ENCODE measurements at places on chromosomes 2 and 18.

GRCh38 chr2:187580462-187581124 lies 26.4 kb upstream of the TFPI start:
- DNase-seq: peak; percentile 53

DNA sequence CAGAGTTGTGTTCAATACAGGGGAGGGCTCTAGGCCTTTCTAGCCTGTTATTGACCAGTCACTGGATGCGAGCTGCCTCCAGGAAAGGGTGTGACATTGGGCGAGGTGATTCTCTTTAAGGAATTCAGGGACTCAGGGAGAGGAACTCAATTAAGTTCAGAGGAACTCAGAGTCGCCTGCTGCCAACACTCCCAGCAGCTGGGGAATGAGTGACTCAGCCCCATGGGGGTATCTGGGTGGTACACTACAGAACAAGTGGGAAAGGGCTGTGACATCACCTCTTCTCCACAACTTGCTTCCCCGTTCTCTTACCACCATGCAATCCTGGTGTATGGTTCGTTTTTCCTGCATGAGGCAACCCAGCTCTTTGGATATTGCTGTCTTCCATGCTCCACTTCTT lies 50.4 kb upstream of the CYRIA start:
- DNase-seq: no peak

DNA sequence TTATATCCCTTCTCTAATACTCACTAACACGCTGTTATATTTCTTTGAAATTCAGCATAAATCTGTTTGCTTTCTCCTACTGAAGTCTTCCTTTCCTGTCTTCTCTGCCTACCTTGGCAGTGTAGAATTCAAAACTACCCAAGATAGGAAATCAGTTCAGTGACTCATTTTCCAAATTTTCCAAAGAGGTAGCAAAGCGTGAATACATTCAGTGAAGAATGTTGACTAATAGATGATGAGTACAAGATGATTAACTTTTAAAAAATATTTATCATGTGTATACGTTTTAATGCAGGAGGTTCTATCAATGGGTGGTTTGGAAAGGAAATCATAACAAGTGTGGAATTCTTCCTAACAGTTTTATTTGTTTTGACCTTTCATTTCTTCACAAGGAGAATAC lies 201.9 kb upstream of the SLC8A1 start:
- DNase-seq: no peak

DNA sequence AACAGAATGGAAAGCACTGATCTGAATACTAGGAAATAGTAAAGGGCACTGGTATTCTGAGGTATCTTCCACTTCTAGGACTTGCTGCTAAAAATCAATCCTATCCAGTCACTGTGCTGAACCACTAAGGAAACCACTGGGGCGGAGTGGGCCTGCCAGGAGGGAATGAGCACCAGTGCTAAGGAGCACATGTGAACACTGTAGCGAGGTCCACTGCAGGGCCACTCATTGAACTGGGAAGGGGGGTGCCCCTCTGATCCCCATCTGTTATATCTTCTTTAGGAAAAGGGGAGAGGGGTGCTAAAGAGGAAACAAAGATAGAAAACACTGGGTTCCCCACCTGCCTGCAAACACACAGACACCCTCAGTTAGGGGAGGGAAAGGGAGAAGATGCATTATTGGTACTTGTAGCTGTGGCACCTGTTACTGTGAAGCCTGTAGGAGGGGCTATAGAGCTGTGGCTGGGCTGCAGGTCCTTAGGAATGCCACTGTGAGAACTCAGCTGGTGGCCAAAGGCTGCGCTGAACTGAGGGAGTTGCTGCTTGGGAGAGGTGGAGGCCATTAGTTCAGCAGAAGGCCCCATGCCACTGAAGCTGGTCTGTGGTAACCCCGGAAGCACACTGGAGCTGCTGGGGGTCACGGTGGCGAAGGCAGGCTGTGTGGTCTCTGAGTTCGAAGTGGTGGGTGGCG lies 81.8 kb downstream of the INO80D start:
- DNase-seq: no peak

DNA sequence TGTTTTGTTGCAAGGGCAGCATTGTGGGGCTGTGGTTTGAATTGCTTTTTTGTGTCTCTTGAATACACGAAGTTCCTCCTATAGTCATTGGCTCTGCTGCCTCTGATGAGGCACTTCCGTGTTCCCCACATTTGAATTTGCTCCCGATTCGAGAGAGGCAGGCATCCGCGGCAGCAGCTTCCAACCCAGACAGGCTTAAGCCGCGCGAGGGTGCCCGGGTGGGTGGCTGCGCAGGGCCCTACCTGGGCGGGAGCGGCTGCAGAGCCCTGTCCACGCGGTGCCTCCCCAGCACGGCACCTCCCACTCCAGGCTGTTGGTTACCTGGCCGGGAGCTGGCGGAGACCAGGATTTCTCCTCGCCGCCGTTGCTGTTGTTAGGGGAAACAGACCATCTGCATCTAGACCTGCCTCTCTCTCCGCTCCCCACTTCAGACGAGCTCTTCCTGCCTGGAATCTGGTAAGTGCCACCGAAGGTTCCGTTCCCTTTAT lies 151.3 kb downstream of the NEDD4L start:
- no peak for DNase-seq

- DNase-seq: no peak
Measured at GRCh38 chr2:188410504-188411235, 119.0 kb downstream of the GULP1 start.

DNA sequence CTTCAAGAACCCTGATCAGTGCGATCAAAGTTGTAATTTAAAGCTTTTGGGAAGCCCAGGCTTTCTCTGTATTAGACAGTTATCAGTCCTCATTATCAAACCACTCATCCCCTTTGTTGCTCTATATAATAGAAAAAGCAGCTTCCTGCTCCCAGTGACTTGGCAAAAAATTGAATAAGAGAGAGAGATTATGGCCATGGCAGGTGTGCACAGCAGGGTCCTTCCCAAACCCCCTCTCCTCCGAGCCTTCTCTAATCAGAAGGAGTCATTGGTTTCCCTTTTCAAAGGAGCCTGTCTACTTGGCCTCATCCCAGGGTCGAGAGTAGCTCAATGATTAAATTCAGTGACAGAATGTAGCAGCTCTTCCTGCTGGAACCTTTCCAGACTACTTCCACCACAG lies 81.5 kb downstream of the SEMA4F start:
- DNase-seq: no peak

Measured in globus pallidus (tissue), 1 donor.